Stimulated activated CD8-positive, alpha-beta memory T cell treated with anti-CD3 and anti-CD28 coated beads, Interleukin-7, amount 100 ng/mL, for 24 hours (primary cell): ENCODE measurements at places on chromosomes 3 and 15.

DNA sequence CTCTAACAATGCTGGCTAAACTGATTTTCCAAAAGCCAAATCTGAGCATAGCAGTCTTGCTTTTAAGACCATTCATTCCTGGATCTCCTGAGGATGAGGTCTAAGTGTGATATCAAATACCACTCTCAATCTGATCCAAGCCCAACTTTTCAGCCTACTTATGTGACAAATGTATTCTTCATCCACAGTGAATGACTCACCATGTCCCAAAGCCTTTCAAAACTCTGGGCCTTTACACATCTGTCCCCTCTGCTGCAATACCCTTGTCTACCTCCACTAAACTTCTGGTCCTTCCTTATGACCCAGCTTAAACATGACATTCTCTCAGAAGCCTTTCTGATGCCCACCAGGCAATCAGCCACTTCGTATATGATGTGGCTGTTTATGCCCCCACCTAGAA lies 4.6 kb downstream of the ANAPC13 start:
- DNase-seq, result no peak

DNA sequence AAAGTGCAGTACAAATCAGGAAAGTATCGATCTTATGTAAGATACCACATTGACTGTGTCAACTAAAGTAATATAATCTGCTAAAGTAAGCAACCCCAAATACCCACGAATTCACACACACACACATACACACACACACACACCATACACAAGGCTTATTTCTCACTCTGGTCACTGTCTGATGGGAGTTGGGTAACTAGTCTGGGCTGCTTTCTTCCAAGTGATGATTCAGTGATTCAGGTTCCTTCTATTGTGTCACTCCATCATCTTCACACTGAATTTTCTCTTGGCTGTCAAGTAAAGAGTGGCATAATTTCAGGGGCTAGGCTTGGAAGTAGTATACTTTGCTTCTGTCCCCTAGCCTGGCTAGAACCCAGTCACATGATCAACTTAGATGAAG lies 104.8 kb upstream of the CCDC54 start:
- DNase-seq, result no peak

GRCh38 chr3:22106213-22106896 lies 355.3 kb upstream of the ZNF385D start:
- DNase-seq, result no peak

DNA sequence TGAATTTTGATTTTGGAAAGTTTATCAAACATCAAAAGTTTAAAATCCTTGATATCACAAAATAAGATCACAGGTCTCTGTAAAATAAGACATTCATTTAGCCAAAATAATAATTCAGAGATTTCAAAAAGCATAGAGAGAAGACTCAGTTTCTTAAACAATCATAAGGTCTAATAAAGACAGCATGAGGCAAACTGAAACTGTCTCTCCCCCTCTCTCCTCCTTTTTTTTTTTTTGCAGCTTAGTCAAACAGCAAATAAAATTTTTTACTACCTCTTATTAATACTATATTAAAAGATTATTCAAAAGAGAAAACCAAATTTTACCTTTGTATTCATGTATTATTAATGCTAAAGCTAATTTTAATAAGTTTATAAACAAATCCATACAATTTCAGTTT lies 57.4 kb downstream of the OSTN start:
- no peak for DNase-seq

DNA sequence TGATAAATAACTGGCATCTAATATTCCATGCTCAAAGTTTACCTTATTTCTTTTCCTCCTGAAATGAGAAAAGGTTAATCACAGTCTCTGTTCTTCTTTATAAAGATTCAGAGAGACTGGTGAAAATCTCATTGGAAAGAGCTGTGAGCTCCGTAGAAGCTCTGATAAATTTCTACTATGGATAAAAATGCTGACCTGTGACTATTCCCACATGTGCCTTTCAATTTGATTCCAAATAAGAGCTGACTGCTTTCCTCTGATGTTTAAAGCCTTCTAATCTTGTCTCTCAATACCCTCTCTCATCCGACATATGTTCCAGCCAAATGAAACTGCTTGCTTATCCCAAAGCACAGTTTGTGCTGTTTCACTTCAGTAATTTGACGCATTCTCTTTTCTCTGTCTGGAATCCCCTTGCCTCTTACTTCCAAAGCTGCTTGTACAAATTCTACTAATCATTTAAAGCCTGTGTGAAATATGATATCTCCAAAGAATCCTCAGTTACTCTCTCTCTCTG lies 130.1 kb downstream of the RTP4 start:
- no peak for DNase-seq

GRCh38 chr15:27401471-27401870 lies 430.5 kb downstream of the GABRG3 start:
- DNase-seq, result no peak

- no peak for DNase-seq
Observed at GRCh38 chr3:139655909-139656595, 21.7 kb downstream of the NMNAT3 start.

DNA sequence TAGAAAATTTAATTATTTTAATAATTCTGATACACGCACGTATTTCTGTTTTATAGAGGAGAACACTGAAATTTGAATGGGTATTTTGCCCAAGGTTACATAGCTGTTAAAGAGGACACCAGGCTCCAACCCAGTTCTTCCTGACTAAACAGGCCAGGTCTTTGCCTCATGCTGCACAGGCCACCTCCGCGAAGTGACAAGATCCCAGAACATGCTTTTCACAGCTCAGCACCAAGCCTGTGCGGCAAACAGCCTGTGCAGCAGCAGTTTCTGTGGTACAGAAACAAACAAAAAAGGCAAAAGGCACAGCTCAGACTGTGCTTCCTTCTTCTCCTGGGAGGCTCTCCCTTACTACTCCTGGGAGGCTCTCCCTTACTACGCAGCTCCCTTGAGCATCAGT lies 6.5 kb downstream of the FOXL2 start:
- DNase-seq, result no peak

GRCh38 chr3:78745847-78746246 lies 1022.0 kb downstream of the ROBO1 start:
- no peak for DNase-seq

GRCh38 chr15:74403991-74404563 lies 29.7 kb downstream of the SEMA7A start:
- DNase-seq, result no peak

DNA sequence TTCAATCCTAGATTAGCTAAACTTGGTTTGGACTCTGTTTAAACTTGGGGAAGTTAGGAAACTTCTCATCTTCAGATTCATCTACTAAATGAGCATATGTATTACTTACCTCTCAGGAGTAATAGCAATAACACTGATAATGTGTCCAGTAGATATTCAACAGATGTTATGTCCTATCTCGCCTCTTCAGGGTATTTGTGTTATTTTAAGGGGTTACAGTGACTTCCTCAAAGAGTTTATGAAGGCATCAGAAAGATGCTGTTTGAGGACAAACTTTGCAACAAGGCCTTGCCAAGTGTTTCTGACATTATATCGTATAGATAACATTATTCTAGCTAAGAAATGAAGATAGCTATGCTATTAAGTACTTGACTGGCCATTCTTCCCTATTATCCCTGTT lies 522.3 kb downstream of the IGSF11 start:
- DNase-seq, result no peak

GRCh38 chr15:31265871-31266711 lies 60.5 kb upstream of the KLF13 start:
- peak; percentile 30 for DNase-seq

- DNase-seq, result no peak
Observed at GRCh38 chr3:43762451-43762850, 71.7 kb downstream of the ABHD5 start.

GRCh38 chr3:30650348-30650995 lies 44.1 kb downstream of the TGFBR2 start:
- DNase-seq, result no peak

DNA sequence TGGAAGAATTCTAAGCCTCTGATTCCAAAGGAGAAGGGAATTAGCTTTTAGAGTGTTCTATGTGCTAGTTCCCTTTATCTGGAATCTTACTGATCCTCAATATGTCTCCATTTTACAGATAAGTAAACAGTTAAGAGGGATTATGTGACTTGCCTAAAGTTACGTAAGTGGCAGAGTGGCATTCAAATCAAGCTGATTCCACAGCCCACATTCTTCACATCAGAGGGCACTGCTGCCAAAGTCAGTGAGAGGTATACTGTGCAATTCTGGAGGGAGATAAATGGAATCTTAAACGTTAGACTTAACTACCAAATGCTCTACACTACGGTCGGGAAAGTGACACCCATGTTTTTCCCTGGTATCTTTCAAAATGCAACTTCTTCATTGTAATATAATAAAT lies 11.0 kb upstream of the MELTF start:
- DNase-seq, result no peak
